ENCODE measurements at places on chromosomes 4 and X.

DNA sequence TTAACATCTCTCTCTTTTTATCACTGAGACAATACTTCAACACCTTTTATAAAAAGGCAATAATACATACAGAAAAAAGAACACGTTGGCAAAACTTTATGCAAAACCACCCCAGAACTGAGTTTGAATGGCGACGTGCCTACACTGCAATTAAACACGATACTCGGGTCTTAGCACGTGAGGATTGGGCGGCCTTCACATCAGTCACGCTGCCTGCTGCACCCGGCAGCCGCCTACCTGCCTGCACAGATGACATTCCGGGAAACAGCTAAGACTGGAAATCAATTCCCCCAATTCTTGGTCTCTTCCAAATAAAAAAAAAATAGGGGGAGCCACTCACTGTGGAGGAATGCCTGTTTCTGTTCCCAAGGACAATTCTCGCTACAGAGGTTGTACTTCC lies 68.2 kb downstream of the NYX start:
- DNase-seq: no peak

DNA sequence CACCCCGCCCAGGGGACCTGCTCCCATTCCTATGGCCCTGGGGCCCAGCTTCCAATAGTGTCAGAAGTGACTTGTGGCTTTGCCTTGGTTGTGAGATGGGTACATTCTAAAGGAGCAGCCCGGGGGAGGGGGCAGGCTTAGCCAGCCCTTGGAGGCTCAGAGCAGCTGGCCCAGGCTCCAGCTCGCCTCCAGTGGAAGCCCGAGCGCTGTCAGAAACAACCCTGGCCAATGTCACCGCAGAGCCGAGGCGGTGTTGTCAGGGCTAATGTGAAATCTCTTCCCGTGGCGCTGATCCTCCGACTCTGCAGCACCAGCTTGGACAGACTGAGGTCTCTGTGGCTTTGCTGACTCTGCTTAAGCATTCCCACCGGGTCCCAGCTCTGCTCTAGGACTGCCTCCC lies 29.2 kb upstream of the ZNF81 start:
- no peak for DNase-seq

DNA sequence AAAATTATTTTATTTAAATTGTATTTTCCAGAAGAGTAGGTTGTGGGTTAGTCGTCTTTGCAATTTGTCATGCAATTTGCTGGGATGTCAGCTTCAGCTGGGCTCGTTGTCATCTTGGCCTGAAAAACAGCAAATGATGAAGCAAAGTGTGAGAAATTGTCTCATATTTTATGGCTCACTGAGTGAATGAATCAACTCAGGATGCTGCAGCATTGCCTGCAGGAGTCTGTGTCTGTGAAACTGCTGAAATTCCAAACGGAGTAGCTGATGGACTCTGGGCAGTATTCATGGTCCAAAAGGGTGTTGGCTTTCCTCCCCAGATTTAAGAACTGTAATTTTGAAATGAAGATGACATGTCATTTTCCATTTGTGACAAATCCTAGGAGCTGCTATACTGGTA lies 37.2 kb downstream of the CXCL8 start:
- DNase-seq: no peak

DNA sequence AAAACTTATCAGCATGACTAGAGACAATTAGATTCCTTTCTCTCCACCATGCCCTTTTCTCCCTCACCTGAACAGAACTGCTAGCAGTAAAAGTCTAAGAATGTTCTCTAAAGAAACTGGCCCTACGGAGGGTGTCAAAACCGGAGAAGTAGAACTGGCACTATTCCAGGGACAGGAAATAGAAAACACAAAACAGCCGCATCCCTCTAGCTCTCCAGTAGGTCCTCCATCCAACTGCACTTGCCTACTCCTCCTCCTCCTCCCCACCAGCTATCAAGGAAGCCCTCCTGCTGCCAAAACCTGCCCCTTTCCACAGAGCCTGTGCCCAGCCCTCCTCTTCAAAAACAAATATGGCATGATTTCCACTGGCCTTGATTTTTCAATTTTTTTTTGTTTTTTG lies 28.4 kb downstream of the FUNDC1 start:
- no peak for DNase-seq

DNA sequence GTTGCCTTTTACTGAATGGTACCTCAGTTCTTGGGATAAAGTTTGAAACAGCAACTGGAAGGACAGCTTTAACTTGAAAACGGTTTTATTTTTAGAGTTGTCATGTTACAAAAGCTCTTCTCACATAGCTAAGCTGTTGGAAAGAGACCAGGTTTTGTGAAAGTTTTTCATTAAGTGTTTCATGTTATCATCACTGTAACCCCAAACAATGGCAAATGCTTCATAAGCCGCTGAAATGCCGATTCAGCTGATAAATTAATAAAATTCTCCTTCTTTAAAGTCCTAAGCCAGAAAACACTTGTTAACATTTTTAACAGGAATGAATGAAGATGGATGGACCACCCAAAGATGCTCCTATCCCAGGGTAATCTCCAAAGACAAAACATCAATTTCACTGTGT lies 76.1 kb upstream of the IRF2 start:
- DNase-seq: no peak

DNA sequence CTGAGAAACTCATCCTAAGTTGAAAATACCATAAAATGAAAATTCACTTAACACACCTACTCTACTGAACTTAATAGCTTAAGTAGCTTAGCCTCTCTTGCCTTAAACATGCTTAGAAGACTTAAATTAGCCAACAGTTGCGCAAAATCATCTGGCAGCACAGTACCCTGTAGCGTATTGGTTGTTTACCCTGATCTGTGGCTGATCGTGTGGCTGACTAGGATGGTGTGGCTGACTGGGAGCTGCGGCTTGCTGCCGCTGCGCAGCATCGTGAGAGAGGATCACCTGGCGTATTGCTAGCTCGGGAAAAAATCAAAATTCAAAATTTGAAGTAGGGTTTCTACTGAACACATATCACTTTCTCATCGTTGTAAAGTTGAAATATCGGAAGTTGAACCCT lies 6.3 kb downstream of the RUFY3 start:
- no peak for DNase-seq

- DNase-seq: no peak
Observed at GRCh38 chrX:72001471-72001870, 90.8 kb downstream of the NHSL2 start.

GRCh38 chrX:104842646-104843045 lies 276.6 kb downstream of the IL1RAPL2 start:
- DNase-seq: no peak

DNA sequence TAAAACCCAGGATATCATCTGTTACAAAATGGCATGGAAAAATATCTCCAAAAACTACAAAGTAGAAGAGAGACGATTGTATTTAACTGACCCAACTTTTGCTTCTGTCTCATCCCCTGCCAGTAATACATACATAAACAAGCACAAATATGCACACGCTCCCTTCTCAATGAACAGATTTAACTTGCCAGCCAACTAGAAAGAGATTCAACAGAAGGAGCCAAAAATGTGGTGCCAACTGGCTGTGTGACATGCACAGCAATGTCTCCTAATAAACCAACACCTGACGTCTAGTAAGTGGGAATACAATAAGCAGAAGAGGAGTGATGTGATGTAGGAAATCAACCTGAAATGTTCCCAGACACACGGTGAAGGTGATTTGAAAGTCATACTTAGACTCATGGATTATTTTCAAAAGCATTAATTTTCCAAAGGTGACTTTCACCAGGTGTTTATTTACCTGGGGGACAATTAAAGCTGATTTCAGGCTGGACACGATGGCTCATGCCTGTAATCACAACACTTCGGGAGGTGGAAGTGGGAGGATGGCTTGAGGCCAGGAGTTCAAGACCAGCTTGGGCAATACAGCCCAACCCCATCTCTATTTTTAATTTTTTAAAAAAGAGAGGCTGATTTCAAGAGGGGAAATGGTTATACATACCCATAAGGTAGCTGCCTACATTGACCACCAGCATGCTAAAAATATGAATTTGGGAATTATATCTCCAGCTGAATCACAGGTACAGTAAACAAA lies 33.7 kb downstream of the SH3RF1 start:
- DNase-seq: no peak

- DNase-seq: no peak
Observed at GRCh38 chrX:47234583-47234982, 1.8 kb downstream of the USP11 start.

- DNase-seq: no peak
Observed at GRCh38 chr4:180028682-180029081, 2214.5 kb upstream of the TENM3 start.

GRCh38 chrX:105869701-105870100 lies 47.4 kb downstream of the NRK start:
- DNase-seq: no peak

DNA sequence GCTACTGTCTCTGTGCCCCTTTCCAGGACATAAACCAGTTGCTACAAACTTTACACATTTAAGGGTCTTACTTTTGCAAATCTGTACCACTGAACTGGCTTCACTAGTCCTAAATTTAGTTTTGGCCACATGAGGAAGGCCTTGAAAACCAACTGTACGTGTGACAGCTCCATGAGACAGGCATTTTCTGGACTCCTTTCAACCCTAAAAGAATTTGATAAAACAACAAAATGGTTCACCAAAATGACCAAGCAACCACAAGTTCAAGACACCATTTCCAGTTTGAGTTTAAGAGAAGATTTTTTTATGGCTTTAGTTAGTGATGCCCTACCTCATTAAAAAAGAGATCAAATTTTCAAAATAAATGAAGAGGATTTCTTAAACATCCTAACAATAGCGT lies 246.4 kb downstream of the ZNF674 start:
- peak; percentile 43 for DNase-seq

DNA sequence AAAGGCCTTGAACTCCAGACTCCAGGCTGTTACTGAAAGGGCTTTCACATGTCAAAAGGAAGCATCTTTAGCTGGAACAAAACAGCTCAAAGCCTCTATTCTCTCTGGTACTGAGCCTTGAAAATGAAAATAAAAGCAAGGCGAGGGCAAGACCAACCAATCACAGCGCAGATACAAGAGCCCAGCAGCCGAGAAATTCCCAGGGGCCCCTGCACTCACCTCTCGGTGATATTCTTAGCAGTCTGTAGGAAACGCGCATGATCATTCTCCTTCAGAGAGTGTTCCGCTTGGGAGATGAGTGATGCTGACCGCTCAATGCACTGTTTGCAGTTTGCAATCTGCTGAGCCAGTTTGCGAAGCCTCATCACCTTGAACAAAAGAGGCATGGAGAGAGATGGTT lies 138.1 kb downstream of the MID1 start:
- DNase-seq: no peak

- DNase-seq: no peak
Observed at GRCh38 chr4:73608689-73609594, 11.3 kb downstream of the RASSF6 start.

DNA sequence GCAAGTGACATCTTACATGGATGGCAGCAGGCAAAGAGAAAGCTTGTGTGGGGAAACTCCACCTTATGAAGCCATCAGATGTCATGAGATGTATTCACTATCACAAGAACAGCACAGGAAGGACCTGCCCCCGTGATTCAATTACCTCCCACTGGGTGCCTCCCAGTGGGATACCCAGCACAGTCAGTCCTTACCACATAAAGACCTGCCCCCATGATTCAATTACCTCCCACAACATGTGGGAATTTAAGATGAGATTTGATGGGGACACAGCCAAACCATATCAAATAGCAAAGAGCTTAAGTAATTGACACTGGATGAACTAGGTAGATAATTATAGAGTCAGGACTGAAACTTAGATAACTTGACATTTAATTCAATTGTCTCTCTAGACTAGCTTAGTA lies 85.6 kb downstream of the SLIT2 start:
- no peak for DNase-seq

DNA sequence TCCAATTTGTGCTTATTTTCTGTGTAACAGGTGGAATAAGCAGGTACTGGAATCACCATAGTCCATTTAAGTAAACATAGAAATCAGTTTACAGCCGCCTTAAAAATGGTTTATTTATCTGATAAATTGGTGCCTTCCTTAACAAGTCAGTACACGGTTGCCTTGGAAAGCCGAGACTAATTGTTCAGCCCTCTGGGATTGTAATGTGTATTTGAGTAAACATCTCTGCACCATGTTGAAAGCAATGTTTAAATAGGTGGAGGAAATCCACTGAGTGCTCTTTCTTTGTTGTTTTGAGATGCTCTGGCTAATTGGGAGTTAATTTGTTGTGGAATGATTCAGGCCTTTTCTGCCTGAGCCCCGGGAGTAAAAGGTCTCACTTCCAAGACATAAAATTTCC lies 45.7 kb upstream of the ADRA2C start:
- no peak for DNase-seq

DNA sequence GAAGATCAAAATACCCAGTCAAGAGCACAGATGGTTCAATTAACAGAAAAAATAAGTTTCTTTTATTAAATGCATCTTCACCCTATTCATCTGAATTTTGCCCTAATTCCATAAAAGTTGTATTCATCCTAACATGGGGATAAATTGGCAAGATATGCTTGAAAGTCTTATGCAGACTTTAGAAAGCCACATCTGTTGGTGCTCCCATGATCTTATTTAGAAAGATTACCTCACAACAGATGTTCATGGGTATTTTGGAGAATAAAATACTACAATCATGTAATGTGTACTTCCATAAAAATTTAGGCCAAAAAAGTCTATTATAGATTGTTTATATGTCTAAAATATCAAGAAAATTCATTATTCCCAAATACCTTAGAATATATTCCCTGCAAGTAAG lies 510.3 kb downstream of the TECRL start:
- no peak for DNase-seq

DNA sequence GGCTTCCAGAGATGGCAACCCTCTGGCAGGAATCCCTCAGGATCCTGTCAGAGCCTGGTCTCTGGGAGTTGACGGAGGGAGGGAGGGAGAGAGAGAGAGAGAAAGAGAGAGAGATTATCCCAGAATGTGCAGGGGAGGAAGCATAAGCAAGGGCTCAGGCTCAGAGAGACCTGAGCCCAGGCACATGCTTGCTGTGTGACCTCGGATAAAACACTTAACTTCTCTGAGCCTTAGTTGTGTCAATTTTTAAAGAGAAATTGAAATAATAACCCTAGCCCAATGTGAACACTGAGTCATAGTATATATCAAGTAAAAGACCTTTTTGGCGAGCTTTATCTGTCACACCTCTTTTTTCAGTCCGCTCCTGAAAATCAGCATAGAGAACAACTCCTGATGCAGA lies 473 bp upstream of the USP51 start:
- no peak for DNase-seq

- DNase-seq: no peak
Observed at GRCh38 chrX:149521438-149521837, 16.3 kb upstream of the IDS start.

GRCh38 chr4:55038176-55038890 lies 87.1 kb downstream of the KDR start:
- DNase-seq: no peak

DNA sequence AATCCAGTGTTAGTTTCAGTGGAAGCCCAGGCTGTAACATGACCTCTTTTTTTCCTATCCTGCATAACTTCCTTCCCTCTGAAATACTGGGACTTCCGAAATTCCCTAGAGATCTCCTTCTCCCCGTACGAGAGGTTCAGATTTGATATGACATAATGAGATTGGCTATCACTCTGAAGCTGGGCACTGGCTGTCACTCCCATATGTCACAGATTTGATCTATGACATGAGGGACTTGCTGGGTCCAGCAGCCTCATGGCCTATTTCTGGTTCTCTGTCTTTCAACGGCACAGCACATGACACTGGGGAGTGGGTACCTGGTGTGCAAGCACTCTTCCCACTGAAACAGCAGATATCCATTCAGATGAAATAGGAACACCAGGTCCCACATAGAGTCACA lies 36.7 kb downstream of the PF4 start:
- DNase-seq: no peak
